Fibroblast of skin of back (primary cell): ENCODE measurements at places on chromosomes 16 and 17.

- no peak for DNase-seq
These were observed 38.5 kb upstream of the KSR1 start for GRCh38 chr17:27417596-27418365.

- DNase-seq = no peak
These were observed 77.3 kb downstream of the RPTOR start for GRCh38 chr17:80621997-80622357.

DNA sequence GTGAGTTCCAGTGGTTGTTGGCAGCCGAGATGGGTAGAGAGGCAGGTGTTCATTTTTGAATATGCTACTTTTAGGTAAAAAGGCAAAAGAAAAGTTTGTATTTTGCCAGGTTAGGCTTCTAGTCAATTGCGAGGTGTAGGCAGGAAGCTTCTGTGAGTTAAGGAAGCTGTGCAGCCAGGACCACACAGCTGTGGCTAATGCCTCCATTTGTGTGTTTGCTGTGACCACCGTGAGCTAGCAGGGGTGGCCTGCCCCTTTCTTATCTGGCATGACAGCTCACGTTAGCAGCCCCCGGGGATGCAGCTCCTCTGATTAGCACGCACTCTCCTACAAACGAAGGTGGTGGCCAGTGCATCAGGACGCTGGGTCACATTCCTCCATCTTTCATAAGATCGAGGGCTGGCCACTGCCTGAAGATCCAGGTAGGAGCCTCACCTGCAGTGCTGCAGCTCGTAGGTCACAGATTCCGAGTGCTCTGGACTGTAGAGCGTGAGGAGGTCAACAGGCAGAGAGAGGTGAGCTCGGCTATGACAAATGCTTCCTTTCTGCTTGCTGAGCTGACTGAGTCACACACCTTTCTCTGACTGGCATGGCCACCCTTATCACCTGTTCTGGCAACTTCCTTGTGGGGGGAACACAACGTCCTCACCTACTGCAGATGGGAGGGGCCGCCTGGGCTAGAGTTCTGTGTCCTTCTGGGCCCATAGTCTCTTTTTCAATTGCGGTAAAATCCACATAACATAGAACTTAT lies 244.4 kb downstream of the HS3ST3B1 start:
- DNase-seq = no peak

- no peak for DNase-seq
These were observed 390.3 kb downstream of the CPPED1 start for GRCh38 chr16:12413393-12413792.

- DNase-seq = no peak
These were observed 34.0 kb downstream of the B9D1 start for GRCh38 chr17:19328441-19329061.

DNA sequence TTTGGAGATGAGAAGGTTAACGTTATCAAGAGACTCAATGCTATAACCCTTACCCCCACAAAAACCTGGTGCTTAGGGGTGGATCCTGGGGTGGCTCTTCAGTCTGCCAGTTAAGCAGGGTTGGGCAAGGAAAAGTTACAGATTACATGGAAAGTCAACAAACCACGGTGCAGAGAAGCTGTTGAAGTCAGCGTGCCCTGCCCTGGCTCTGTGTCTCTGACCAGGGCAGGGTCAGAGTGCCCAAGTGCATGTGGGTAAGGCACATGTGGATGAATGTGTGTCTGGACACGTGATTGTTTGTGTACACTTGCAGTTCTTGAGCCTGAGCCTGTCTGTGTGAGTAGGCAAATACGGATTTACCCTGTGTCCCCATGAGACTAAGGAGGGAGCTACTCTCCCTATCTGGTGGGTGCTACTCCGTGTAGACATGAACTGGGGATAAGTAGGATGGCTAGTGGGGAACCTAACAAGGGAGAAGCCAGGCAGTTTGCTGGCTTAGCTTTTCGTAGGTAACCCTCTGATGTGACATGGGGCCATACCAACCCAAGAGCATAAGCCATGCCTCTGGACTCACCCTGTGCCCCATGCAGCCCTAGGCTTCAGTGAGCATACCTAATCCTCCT lies 5.5 kb downstream of the IGFBP4 start:
- no peak for DNase-seq

GRCh38 chr17:47716375-47716774 lies 16.7 kb upstream of the TBX21 start:
- DNase-seq = no peak

GRCh38 chr17:49523706-49524472 lies 28.8 kb downstream of the NGFR start:
- no peak for DNase-seq
